HFFc6 (cell line): ENCODE measurements at places on chromosomes 4 and X.
A peak's percentile ranks its signal among the peaks of the same experiment; 100 is the strongest.

GRCh38 chrX:119999087-119999634 lies 55.6 kb upstream of the NKAP start:
- DNase-seq: no peak

- DNase-seq: peak; percentile 66
Measured at GRCh38 chr4:76546327-76546726, 111.3 kb downstream of the SHROOM3 start.

- DNase-seq: no peak
Measured at GRCh38 chr4:76947369-76947768, 2.2 kb upstream of the SEPTIN11 start.

- DNase-seq: no peak
Measured at GRCh38 chr4:37966044-37966443, 5.8 kb downstream of the PTTG2 start.

GRCh38 chrX:124362072-124362471 lies 15.7 kb downstream of the SH2D1A start:
- no peak for DNase-seq

GRCh38 chrX:85243761-85244449 lies at the start of the genes SATL1 and ZNF711:
Gene SATL1 (minus strand): TSS chrX:85243779. CDS start chrX:85108968, 134,811 bp downstream.
Gene ZNF711 (plus strand): TSS chrX:85243991. CDS start chrX:85247573, 3,582 bp downstream.
- DNase-seq: no peak

DNA sequence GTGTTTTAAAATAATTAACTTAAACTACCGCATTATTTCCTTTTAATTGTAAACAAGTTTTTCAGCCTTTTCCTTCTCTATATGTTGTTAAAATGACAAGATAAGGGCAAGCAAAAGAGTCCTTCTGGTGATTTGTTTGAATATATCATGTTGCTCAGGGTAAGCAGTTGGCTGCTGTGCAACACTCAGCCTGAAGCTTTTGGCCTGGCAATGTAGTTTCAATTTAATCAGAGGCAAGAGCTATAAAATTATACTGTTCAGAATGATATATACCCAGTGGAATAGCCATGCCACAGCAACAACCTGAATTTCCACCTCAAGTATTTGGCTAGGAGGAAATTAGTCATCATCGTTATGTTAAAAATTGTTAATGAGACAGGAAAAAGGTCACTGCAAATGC lies 53.4 kb downstream of the GRXCR1 start:
- no peak for DNase-seq

DNA sequence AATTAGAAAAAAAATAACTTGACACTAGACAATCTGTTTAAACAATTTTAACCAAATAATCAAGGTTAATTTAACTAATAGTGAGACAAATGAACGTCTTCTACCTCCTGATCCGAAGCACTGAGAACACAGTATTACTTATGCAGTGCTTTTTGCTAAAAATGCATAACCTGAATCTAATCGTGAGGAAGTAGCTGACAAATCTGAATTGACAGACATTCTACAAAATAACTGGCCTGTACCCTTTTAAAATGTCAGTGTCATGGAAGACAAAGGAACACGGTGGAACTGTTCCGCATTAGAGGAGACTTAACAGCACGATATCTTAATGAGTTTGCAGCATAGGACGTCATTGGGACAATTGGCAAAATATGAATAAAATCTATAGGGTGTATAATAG lies 631.2 kb upstream of the ZFP42 start:
- no peak for DNase-seq

DNA sequence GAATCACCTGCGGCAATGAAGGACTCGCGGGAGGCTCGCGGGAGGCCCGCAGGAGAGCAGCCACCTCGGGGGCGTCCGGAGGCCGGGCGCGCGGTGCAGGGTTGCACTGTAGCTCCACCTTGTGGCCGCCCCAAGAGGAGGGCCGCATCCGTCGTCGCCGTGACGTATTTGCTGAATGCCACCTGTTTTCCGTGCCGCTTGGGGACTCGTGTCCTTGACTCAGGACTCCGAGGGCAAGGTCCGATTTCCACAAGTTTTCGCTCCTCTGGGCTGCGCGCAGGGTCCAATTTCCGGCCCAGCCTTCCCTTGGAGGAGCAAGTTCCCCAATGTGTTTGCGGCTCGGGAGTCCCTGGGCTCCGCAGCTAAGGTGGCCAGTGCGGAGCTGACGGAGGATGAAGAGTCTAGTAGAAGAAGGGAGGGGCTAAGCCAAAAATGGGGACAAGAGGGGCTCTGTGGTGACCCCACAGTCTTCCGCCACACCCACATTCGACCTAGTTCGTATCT lies 10.7 kb upstream of the DLG3 start:
- peak; percentile 27 for DNase-seq

DNA sequence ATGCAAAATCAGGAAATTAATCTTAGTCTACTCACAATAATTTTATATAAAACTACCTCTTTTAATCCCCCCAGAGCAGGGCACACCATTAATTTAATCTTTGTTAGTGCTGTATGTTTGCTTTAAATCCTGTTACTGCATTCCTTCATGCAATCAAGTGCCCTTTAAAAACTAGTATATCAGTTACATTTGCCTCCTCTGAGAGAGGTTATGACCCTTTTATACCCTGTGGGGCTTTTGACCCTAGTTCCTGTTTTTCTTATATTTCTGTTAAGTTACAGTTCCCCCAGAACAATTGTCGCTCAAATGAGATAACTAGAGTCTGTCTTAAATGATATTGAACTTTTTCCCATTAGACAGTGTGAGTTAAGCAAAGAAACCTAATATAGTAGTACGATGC lies 46.2 kb downstream of the GPC4 start:
- DNase-seq: no peak

- no peak for DNase-seq
Measured at GRCh38 chrX:49951524-49952193, 29.3 kb downstream of the CLCN5 start.

DNA sequence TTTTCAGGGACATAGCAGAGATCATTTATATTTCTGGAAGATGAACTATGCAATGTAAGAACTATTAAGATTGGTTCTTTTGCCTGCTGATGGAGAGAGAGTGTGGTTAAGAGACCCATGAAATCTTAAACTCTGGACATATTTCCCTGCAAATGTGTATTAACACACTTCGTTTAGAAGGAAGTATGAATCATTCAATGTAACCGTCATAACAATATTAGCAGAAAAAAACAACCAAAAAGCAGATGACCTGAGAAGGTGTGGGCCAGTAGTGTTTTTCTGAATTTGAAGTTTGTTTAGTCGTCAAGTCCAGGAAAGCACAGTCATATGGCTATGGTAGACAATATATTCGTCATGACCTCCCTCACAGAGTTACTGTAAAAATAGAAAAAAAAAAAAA lies 2.5 kb upstream of the TMPRSS11D start:
- peak; percentile 24 for DNase-seq

DNA sequence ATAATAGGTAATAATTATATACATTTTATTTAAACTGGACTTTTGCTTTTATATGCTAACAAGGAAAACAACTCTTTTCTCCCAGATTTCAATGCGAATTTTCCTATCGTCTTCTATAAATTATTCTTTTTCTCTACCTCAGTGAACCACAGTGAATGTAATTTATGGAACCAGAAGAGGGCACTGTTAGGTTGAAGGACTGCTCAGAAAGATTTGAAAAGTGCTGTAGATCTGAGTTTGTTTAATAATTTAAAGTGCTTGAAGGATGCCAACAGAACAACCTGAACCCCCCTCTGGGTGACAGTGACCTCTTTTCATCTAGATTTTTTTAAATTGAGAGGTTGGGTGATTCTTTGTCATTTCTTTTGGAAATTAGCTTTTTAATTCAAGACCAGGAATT lies 54.9 kb downstream of the PHOX2B start:
- peak; percentile 39 for DNase-seq

DNA sequence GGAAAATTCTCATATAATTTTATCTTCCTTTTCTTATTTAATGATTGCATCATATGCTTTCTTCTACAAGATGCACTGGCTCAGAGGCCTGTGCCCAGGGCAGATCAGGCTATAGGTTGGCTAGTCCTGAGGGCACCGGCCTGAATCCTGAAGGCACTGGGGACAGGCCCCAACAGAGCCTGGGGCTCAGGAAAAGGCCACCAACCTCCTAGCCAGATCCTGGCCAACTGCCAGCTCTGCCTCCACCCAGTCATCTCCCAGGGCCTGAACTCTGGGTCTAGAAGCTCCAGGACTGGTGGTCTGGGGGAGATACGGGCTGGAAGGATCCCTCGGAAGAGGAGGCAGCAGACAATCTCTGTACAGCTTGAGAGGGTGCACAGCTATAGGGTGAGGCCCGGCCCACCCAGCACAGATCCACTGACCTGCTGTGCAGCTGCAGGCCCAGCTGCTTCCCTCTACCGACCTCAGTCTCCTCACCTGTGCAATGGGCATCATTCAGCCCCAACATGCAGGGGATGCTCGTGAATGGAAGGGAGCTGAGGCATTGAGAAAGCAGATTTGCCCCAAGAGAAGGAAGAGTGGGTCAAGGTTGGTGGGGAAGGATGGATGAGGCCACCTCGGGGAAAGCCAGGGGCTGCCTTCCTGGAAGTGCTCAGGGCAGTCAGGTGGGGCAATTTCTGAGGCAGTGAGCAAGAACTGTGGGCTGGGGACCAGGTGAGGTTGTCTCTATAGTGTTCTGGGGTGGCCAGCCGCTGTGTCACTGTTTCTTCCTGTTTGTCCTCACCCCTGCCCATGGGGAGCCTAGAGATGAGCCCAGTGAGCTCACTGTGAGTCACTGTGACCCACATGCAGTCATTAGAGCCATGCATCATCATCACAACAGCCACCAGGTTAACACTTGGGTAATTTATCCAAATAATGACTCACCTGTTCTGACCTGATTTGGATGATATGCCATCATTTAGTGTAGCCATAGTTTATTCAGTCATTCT lies 22.4 kb upstream of the XAGE2 start:
- DNase-seq: peak; percentile 23

DNA sequence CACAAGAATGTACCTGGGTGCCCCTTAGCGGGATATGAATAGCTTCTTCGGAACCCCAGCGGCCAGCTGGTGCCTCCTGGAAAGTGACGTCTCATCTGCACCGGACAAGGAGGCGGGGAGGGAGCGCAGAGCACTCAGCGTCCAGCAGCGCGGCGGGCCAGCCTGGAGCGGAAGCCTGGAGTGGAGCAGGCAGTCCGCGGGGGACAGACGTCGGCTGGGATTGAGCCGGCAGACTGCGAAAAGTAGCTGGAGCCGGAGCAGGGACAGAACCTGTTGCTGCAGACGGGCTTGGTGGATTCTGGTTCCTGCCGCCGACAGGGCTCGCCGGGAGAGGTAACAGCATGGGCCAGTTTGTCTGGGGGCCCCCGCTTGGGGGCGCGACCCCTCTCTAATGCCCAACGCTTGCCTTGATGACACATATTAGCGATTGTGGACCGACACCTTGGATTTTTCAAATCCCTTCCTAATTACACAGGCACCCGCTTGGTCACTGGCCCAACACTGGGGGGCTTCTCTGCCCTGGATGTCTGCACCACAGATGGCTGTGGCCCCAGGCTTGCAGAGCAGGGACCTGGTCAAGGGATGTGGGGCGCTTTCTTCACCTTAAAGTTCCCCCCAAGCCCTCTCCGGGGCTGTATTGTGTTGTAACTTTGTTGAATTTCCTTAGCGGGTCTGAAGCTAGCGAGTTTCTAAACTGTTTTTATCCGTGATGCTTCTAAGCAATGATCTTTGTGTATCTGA lies at the start of gene NPFFR2:
NPFFR2 (plus strand) TSS at position 133 of the 741 bp plus-strand sequence. CDS start 96,592 bp downstream, outside the sequence.
- DNase-seq: no peak

GRCh38 chr4:183830438-183830985 lies 74.6 kb upstream of the STOX2 start:
- DNase-seq: no peak

GRCh38 chrX:56498756-56499155 lies 64.7 kb upstream of the UBQLN2 start:
- no peak for DNase-seq

- DNase-seq: no peak
Measured at GRCh38 chr4:169205075-169205743, 65.5 kb downstream of the SH3RF1 start.

- no peak for DNase-seq
Measured at GRCh38 chrX:16418650-16419049, 231.3 kb upstream of the S100G start.

DNA sequence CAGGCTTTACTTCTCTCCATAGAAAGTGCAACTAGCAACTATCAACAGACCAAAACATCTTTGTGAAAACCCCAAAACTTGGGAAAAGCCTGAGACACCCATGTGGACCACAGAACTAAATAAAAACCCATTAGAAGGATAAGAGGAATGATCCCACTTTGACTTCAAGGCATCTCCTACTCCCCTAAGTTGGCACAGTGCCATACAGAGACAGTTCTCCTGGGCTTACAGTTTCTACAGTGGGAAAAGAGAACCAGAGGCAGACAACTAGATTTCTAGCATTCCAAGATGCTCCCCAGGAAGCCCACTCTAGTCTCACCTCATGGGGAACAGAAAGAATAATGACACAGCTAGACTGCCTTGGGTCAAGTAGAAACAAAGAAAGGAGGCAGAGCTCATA lies 20.4 kb downstream of the TMLHE start:
- DNase-seq: no peak

DNA sequence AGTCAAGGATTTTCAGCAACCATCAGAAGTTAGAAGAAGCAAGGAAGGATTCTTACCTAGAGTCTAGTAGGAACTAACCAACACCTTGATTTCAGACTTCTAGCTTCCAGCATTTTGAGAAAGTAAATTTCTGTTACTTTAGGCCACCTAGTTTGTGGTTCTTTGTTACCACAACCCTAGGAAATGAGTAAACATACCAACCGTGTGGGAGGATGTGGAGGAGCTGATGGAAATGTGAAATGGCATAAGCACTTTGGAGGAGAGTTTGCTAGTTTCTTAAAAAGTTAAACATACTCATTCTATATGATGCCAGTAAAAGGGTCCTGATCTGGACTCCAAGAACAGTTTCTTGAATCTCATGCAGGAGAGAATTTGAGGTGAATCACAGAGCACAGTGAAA lies 679.4 kb downstream of the PDHA2 start:
- no peak for DNase-seq

DNA sequence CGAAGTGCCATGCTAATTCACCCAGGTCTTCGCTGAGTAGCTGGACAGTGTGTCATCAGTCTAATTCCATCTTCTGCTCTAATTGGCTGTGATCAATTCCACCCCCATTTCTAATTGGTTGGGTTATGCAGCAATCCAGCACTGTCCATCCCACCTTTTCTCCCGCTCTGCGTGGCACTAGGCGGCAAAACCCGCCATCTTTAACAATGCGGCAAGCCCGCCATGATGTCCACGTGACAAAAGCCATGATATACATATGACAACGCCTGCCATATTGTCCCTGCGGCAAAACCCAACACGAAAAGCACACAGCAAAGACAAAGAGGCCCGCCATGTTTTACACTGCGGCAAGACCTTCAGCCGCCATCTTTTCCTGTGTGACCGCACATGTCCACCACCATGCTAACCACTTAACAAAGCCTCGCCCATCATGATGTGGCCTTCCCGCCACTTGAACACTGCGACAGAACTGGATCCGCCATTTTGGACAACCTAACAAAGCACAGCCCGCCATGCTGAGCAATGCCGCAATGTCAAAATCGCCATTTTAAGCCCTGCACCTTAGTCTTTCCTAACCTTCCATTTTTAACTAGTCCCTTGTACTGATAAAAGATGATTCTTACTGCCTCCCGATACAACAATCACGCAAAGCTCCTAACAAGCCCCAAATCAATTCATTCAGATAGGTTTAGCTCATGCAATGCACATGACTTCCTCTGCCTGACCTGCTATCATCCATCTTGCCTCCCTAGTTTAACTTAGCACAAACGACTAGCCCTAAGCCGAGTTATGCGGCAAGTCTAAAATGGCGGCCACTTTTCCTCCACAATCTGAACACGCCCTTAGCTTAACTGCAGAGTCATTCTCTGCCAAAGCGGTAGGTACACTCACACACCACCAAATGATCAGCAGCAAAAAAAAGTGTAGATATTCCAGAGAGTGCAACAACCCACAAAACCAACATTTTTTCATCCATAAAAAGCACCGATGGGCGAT lies 288.3 kb downstream of the CHIC1 start:
- no peak for DNase-seq
